Activated CD8-positive, alpha-beta T cell treated with anti-CD3 and anti-CD28 coated beads, Interleukin-2, amount 10 ng/mL, durations not matched to agents 7 days and 5 days (primary cell): ENCODE measurements at places on chromosomes 6 and 20. TPM values are rescaled to one million over a fixed set of nuclear protein-coding genes. Genes with fewer than 3 reads are reported as not detected.

DNA sequence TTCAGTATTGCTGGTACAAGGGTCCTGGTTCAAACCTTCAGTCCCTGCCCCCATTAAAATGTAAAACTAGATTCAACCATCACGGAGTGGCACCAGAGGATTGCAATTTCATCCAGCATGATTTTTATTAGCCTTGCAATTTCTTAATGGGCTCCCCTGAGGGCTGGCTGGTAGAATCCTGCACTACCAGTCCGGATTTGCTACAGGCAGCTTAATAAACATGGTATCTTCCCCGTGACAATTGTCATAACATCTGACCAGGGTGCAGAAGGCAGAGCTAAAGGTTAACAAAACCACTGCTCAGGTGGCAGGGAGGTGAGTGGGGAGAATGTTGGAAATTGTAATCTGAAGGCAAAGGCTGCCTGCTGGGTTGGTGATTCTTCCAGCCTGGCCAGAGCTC, 94.5 kb downstream of the PKHD1 start:
- DNase-seq = no peak

- no peak for DNase-seq
These were observed 70.7 kb downstream of the PDE7B start for GRCh38 chr6:135922174-135922573.

Gene NUS1
- total RNA-seq = 27.5 TPM

- DNase-seq = no peak
These were observed 31.5 kb downstream of the RPF2 start for GRCh38 chr6:111013144-111013915.

Gene MRPS18B
- 43.6 TPM for total RNA-seq

Gene OR10C1
- not detected for total RNA-seq

GRCh38 chr6:140462453-140463311, 1088.2 kb upstream of the CITED2 start:
- DNase-seq = no peak

Gene TENT5A
- total RNA-seq = 1.9 TPM

DNA sequence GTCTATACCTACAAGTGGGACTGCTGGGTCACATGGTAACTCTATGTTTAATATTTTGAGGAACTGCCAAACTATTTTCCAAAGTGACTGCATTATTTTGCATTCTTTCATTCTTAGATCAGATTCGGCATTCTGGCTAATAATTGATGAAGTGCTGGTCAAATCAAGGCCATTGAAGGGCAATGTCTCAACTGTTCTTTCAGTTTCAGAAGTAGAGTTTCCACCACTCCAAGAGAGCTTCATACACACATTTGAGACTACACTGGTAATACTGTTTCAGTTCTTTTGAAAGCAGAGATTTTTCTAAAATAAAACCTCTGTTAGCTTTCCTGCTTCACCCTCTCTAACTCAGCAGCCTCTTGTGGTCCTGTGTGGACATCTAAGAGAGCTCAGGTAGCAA, 154.5 kb downstream of the CFAP61 start:
- DNase-seq = no peak

GRCh38 chr20:63498960-63499337, at the start of gene EEF1A2:
Gene EEF1A2, minus strand, starts transcription at chr20:63499083. Its CDS starts 1,320 bp downstream, at chr20:63497763.
- peak; percentile 39 for DNase-seq

GRCh38 chr6:157215717-157216116, 107.6 kb downstream of the TMEM242 start:
- DNase-seq = no peak

Gene BAG2
- 9.4 TPM for total RNA-seq

- DNase-seq = no peak
These were observed 1.2 kb upstream of the ADGRF1 start for GRCh38 chr6:47043286-47043685.

DNA sequence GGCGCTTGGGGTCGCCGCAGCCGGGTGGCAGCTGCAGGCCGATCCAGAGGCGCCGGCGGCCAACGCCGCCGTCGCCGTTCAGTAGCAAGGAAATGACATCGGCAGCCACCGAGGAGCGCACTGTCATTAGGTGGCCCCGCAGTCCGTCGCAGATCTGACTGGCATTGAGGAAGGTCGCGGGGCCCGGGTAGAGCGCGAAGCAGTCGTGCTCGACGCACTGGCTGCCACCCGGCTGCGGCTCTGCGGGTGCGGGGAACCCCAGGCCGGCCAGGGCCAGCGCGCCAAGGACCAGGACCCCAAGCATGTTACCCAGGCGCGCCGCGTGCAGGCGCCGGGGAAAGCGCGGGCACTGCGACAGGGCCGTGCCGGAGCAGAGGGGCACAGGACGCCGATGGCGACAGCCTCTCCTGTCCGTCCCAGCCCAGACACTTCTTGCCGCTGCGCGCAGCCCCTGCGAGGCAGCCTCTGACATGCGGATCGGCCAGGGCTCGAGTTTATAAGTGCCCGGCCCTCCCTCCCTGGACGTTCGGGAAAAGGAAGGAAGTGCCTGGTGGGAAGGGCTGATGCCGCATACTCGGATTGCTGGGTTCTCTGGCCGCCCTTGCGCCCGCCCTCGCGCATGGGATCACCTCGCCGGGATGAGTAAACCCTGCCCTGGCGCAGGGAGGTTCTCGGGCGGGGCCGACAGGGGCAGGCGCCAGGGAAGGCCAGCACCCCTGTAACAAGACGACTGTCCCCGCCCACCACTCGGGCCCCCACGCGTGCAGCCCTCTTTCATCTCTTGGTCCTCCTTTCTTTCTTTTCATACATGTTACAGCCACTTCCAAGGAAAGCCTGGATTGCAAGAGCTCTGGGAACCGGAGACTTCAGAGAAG, at the start of gene THBD:
THBD (minus strand) TSS at position 472 of the 875 bp plus-strand sequence; CDS start at position 304, 168 bp downstream.
- no peak for DNase-seq

- DNase-seq = peak; percentile 26
These were observed 65.4 kb upstream of the SLCO4A1 start for GRCh38 chr20:62576815-62577489.

Gene C6orf58
- not detected for total RNA-seq

- no peak for DNase-seq
These were observed 25.2 kb upstream of the SRSF6 start for GRCh38 chr20:43432498-43432897.
